Activated CD4-positive, alpha-beta T cell treated with anti-CD3 and anti-CD28 coated beads, Interleukin-2, amount 50 U/mL, for 4 hours (primary cell): ENCODE measurements at places on chromosomes 1 and 21.

DNA sequence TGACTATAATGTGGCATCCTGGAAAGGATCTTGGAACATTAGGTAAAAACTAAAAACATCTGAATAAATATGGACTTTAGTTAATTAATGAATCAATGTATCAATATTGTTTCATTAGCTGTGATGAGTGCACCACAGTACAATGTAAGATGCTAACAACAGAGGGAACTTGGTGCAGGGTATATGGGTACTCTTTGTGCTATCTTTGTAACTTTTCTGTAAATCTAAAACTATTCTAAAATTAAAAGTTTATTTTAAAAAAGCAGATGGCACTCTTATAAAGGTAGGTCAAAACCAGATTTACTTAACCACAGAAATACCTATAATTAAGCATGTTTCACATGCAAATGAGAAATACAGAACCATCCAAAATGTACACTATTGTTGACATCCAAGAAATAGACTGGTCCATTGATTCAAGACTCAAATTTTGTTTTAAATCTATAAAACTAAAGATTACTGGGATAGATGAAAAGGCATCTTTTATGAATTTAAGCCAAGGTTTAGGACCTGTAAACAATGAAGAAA lies 38.4 kb downstream of the ACBD3 start:
- DNase-seq: no peak

DNA sequence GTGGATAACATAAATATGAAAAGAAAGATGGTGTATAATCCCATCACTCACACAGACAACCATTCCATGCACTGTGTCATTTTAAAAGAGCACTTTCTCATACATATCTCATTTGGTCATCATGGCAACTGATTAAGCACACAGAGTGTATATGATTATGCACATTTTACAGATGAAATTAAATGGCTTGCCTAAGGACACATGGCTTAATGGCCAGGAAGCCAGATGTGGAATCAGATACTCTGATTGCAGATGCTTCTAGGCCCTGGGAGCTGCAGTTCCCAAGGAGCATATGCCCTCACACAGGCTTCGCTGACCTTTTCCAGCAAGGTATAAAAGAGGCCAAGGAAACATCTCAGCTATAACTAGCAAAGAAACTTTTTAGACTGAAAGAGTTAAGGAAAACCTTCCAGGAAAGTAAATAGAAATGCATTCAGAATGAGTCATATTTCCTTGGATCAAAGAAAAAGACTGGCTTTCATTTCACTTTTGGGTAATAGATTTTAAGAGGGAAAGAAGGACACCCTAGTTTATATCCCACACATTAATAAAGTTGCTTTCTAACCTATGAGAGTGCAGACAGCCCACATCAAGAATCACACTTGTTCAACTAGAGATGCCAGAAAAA lies 19.6 kb upstream of the FAM89A start:
- DNase-seq: no peak

- DNase-seq: no peak
Measured at GRCh38 chr1:100752791-100753190, 33.2 kb downstream of the VCAM1 start.

DNA sequence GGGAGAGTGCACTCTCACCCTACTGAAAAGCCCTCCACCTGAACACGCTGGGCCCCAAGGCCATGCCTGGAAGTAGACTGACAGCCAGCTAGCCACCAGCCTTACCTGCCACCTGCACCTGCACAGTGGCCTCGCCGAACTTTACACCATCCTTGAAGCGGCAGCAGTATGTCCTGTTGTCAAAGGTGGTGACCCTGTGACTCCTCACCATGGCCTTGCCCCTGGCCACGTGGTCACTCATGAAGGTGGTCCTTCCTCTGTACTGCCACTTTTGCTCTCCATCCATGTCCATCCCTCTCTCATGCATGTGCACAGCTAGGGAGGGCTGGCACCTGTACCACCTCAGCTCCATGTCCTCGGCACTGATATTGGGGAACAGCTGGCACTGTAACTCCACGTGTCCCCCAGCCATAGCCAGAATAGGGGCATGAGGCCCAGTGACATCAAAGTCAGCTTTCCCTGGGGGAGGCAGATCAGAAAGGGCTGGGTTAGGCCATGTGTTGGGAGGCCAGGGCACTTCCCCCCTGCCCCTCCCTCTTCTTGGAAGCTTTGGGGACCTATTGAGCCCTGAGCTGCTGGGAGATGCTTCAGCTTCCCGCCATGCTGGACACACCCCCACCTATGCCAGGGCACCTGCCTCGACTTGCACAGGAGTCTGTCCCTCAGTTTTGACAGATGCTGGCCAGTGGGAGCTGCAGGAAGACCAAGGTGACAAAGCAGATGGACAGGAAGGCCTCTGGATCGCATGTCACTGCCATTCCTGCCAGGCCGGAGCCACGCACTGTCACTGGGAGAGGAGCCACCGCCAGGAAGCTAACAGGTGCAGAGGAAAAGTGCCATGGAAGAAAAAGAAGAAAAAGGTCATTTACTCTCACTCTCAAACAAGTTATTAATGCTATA lies 24.6 kb downstream of the RNF187 start:
- DNase-seq: no peak

DNA sequence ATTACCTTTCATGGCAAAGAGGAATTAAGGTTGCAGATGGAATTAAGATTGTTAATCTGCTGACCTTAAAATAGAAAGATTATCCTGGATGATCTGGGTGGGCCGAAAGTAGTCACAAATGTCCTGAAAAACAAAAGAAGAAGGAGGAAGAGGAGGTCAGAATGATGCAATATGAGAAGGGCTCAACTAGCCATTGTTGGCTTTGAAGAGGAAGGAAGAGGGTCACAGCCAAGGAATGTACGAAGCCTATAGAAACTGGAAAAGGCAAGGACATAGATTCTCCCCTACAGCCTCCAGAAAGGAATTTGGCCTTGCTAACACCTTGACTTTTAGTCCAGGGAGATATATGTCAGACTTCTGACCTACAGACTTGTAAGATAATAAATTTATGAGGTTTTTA lies 39.4 kb upstream of the FMOD start:
- no peak for DNase-seq

GRCh38 chr1:107169615-107170014 lies 28.8 kb downstream of the NTNG1 start:
- no peak for DNase-seq

DNA sequence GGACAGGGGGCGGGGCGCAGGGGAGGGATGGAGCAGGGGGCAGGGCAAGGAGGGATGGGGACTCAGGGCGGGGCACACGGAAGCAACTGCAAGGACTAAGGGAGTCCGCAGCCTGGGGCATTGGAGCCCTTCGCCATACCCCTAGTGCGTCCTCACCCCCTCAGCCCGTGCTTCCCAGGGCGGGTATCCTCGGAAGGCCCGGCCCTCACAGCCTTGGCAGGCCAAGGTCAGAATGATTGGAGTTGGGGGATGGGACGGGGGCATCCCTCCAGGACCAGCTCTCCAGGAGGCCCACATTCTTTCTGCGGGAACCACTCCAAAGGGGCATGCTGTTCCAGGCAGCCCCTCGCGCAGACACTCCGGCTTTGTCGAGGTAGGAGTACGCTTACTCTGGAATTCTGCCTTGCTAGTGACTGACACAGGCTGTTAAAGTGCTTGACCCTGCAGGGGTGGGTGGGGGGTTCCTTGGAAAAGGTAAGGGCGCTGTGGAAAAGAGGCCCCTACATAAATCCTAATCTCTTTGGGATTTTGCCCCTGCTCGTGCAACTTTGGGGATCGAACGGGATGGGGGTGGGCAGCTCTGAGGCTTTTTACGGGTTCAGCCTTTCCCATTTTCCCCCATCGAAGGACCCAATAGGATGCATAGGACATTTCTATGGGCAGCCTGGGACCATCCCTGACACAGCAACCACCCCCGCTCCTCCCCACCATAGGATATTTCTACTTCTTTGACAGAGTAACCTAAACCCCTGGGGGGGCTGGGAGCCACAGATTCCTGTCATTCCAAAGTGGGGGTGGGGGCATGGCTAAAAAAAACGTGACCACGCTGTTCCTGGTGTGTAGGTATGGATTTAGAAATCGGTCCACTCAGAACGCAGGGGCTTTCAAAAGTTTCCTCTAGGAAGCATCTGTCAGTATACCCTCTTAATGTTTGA lies 738 bp upstream of the TRIM11 start:
- DNase-seq: no peak

DNA sequence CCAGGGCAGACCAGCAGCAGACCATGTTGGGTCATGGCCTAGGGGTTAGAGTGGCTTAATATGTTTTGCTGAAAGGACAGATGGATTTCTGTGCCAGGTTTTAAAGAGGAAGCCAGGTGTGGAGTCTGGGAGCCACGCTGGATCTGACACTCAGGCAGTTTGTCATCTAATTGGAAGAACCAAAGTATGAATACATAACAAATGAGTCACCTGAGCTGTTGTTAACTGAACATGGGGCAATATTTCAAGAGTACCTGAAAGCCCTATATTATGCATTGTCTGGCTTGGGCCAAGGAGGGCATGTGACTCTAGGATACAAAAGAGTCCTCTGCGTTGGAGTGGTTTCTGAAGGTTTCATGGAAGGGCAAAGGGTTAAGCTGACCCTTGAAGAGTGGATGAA lies 70.6 kb downstream of the LMO4 start:
- DNase-seq: no peak

DNA sequence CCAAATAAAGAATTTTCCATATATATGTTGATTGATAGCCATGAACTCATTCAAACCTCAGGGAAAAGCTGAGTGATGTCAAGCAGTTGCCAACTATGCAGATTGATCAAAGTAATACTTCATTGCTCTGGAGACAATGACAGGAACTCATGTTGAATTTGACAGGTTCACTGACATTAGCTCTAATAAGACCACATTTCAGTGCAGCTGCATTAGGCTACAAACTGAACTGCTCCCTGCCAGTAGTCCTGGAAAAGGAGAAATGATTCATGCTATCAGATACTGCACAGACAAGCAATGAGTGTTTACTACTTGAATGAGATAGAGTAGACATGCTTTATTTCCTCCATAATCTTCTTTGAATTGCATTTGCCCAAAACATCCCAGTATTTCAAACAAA lies 948.4 kb downstream of the MRPL39 start:
- no peak for DNase-seq
